ENCODE measurements at places on chromosomes 6 and 20.

DNA sequence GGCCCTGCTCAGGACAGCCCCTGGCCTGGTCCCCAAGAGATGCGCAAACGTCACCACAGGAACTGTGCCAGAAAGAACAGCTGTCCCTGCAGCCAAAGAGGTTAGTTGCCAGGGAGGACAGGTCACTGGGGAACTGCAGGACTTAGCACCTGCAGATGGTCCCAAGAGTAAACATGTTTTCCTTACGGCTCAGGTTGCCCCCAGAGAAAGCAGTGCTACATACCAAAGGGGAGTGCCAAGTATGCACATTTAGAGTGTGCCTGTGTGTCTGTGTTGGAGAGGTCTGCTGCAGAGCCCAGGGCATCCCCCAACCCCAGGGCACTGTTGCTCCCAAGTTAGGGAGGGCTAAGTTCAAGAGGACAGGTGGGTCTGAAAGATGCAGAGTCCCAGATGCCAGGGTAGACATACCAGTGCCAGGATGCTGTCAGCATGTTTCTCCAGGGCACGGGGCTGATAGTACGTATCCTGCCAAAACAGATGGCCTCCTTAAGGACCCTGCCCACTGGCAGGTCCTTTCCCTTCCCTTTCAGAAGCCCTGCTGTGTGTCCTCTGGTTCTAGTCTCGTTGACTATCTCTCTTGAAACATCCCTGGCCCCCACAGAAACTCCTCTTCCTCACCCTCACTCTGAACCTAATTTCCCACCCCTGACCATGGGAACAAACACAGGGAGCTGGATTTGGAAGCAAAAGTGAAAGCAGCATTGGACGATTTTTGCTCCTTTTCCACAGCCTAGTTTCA, 1.3 kb downstream of the ABHD16A start:
- DNase-seq, result no peak

DNA sequence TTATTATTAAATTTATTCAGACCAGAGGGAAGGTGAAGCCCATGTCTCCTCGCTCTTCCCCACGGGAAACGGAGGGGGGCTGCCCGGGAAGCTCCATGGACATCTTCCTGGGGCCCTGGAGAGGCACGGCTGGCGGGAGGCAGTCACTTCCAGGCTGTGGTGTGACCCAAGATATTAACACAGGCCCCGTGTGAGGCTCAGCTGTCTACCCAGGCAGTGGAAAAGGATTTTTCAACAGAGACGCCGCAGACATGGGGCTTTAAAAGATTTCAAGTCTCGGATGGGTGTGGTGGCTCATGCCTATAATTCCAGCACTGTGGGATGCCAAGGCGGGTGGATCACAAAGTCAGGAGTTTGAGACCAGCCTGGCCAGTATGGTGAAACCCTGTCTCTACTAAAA, 117.9 kb downstream of the ERMARD start:
- no peak for DNase-seq

- no peak for DNase-seq
Measured at GRCh38 chr20:32511358-32512046, 73.6 kb downstream of the NOL4L start.

- no peak for DNase-seq
Measured at GRCh38 chr6:103750603-103751002, 1109.1 kb downstream of the HACE1 start.

- no peak for DNase-seq
Measured at GRCh38 chr6:135179372-135179771, 1.7 kb upstream of the MYB start.

- DNase-seq, result no peak
Measured at GRCh38 chr6:154474648-154475428, 35.6 kb downstream of the CNKSR3 start.

- DNase-seq, result peak; percentile 71
Measured at GRCh38 chr6:90217506-90218127, 79.0 kb downstream of the BACH2 start.

GRCh38 chr6:162713974-162714780, 13.4 kb downstream of the PRKN start:
- DNase-seq, result no peak

DNA sequence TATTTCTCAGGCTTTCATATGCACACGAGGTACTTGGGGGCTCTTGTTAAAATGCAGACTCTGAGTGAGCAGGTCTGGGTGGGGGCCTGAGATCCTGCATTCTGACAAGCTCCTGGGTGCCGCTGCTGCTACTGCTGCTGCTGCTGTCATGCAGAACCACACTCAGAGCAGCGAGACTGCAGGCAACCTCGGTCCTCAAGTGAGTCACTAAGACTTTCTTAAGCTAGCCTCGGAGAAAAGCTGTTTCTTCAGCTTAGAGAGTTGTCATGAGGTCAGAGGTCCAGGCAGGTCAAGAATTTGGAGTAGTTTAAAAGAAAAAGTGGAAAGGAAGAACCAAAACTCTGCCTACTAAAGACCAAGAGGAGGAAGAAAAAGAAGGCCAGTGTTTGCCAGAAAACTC, 92.9 kb downstream of the SPTLC3 start:
- no peak for DNase-seq

GRCh38 chr6:57252137-57252536, 30.0 kb upstream of the RAB23 start:
- no peak for DNase-seq

DNA sequence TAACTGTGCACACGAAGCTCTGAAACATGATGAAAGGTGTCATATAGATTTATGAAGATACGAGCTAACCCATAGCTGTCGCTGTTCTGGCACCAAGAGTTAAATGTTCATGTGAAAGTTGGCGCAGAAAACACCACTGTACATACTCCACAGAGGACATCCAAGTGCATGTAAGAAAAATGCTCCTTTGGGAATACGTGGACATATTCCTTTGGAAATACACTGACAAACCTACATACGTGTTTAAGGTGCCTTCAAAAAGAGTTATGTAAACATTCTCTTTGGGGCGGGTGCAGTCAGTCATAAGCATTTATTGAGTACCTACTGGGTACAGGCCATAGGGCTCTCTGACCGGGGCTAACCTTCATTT, 723 bp upstream of the ARID1B start:
- DNase-seq, result no peak

GRCh38 chr20:13403453-13403852, 182.4 kb downstream of the ISM1 start:
- no peak for DNase-seq

DNA sequence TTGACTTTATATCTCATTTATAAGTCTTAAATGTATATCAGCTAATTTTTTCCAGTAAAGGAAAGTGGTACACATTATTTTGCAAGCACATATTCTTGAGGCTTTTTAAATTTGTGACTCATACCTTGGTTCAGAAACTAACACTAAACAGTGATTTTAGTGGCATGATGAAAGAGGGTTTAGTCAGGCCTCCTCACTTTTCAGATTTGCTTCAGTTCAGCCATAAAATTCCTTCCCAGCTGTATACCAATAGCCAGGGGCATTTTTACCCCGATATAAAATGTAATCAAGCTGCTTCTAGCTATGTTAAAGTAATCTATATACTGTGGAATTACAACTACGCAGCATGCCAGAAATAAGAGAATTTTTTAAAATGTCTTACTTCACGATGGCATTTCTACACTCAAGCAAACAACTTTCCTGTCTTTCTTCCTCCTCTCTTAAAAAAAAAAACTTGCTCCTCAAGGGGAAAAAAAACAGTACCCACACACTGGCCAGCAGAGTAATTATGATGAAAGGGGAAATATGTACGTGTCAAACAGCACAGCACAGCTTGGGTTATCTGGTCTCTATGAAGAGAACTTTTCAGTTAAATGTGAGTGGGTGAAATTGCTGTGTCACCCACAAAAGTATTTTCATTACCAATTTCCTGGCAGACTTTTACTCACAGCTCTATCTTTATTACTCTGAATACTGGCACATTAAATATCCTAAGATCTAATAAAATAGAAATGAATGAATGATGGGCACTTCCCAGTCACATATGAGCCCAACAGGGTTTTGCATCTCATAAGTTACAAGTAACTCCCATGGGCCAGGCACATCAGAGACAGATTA, 244.8 kb upstream of the TENT5A start:
- no peak for DNase-seq

DNA sequence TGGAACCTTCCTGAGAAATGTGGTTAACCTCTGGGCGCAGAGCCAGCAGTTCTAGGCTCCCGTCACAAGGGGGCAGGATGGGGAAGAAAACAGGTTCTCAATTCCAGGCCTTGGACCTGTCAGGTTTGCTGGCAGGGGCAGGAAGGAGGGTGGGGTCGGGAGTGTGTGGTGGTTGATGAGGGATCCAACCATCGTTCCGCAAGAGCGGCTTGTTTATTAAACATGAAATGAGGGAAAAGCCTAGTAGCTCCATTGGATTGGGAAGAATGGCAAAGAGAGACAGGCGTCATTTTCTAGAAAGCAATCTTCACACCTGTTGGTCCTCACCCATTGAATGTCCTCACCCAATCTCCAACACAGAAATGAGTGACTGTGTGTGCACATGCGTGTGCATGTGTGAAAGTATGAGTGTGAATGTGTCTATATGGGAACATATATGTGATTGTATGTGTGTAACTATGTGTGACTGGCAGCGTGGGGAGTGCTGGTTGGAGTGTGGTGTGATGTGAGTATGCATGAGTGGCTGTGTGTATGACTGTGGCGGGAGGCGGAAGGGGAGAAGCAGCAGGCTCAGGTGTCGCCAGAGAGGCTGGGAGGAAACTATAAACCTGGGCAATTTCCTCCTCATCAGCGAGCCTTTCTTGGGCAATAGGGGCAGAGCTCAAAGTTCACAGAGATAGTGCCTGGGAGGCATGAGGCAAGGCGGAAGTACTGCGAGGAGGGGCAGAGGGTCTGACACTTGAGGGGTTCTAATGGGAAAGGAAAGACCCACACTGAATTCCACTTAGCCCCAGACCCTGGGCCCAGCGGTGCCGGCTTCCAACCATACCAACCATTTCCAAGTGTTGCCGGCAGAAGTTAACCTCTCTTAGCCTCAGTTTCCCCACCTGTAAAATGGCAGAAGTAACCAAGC, 29.6 kb downstream of the SRSF3 start:
- no peak for DNase-seq

DNA sequence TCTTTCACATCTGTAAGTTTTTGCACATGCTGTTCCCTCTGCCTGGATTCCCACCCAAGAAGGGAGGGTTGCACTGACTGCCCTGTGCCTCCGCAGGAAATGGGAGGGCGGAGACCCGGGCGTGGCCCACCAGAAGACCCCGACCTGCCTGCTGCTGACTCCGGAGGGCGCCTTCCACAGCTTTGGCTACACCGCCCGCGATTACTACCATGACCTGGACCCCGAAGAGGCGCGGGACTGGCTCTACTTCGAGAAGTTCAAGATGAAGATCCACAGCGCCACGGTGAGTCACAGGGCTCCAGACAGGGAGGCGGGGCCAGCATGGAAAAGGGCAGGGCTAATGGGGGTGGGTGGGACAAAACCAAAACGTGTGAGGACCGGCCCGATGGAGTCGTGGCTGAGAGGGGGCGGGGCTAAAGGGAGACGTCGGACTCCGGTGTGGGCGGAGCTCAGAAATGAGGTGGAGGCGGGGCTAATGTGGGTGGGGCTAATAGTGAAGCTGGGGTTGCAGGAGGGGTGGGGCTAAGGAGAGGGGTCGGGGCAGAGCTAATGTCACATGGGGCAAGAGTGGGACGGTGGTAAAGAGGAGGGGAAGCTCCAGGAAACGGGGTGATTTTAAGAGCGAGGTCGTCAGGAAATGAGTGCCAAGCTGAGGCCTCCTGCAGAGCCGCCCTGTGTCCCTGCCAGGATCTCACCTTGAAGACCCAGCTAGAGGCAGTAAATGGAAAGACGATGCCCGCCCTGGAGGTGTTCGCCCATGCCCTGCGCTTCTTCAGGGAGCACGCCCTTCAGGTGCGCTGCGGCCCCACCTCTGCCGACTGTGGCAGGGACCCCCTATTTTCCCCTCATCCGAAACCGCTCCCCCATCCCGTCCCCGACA, 12.6 kb downstream of the HSPA12B start:
- DNase-seq, result no peak

DNA sequence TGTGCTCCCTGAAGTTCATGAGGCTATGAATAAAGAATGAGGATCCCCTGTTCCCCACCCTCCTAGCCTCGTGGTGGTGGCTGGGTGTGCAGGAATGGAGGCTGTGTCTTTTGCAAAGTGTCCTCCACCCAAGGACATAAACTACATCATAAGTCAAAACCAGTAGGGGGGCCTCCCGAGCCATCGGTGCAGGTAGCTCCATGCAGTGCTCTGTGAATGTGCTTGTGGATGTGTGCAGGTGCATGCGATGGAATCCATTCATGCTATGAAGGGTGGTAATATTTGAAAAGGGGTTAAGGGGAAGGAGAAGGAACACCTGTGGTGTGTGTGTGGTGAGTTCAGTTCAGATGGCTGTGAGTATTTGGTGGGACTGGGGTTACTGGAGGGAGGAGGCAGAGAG, 197.3 kb downstream of the NRN1 start:
- DNase-seq, result no peak

DNA sequence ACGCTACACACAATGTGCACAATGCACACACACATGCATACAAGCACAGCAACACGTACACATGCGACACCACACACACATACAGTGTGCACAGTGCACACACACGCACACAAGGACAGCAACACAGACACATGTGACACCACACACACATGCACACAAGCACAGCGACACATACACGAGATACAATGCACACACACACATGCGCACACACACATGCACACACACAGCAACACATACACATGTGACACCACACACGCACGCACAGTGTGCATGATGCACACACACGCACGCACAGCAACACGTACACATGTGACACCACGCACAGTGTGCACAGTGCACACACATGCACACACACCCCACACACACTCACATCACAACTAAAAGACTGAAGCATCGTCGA, 327.3 kb downstream of the THBS2 start:
- no peak for DNase-seq

- DNase-seq, result no peak
Measured at GRCh38 chr6:109305028-109305427, 77.2 kb downstream of the CD164 start.

DNA sequence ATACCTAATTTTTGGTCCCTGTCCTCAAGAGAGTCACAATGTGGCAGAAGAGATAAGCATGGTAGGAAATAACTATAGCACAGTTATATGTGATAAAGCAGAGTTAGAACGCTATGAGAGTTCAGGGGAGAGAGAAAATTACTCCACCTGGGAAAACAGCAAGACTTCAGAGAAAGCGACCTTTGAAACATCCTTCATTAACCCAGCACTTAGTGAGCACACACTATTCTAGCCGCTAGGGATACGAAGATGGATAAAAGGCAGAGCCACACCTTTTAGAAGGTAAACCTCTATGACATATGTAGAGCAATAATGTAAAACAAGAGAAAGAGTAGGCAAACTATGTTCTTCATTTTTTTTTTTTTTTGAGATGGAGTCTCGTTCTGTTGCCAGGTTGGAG, 264.3 kb downstream of the PTPRK start:
- DNase-seq, result no peak
